NCI-H2171 (cell line): ENCODE measurements at places on chromosomes 4 and X.

DNA sequence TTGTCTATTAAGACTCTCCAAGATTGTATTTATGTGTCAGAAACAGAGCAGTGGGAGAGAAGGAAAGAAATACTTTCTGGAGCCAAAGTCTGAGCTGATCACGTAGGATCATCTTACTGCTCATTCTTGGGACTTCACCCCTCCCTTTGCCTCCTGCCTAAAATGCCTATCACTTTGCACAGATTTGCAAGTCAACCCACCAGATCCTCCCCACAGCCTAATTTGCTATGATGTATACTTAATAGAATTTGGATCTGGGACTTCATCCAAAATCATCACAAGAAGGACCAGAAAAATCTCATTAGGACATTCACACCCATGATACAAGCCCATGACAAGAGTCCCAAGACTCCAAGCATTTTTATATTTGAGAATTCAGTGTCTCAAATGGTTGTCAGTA, 290.2 kb downstream of the FBXW7 start:
- no peak for DNase-seq

GRCh38 chr4:149715822-149716585, 99.6 kb downstream of the IQCM start:
- DNase-seq, result peak; percentile 12

- DNase-seq, result no peak
These were observed 154.2 kb downstream of the RAB28 start for GRCh38 chr4:13329963-13330362.

DNA sequence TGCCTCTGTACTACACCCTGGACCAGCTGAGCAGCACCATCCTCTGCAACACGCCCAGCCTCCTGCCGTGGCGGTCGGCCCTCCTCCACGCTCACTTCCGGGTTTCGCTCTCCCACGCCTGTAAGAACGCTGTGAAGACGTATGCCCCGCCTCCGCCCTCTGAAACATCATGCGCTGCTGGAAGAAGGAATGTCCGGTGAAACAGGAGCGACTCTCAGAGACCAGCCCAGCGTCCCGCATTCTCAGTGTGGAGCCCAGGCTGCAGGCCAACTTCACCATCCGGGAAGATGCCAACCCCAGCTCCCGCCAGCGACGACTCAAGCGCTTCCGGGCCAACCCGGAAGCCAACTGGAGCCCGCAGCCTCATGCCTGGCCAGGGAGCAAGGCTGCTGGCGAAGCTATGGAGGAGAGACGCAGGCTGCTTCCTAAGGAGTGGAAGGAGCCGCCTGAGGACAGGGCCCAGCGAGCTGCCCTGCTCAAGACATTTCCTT, 186.1 kb upstream of the SLITRK2 start:
- DNase-seq, result no peak

- DNase-seq, result no peak
These were observed 65.7 kb upstream of the MAP9 start for GRCh38 chr4:155442267-155443105.

DNA sequence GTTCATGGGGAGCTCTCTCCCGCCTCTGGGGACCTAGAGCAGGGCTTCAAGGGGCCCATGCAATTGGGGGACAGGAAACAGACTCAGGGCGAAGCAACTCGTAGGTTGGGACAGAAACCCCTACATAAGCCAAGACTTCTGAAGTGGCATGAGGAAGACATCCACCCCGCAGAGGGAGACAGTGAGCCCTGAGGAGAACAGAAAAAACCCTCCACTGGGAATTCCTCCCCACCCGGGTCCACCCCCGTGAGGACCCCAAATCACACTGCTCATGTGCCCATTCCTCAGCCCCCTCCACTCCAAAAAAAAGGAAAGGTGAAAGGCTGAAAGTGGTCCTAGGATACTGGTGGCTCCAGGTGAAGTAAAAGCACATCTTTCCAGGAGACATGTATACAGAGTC, 74.0 kb downstream of the CPZ start:
- DNase-seq, result no peak

DNA sequence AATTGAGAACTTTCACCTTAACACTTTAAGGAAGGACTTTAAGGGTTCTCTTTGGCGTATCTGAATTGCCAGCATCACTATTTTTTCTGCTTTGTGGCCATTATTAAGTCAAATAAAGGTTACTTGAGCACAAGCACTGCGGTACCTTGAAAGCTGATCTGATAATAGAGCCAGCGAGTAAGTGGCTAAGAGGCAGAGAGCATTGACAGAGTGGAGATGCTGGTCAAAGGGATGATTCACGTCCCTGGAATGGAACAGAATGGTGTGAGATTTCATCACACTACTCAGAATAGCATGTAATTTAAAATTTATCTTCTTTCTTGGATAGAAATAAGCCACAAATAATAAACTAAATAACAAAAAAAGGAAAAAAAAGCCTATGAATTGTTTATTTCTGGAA, 57.1 kb upstream of the NPFFR2 start:
- DNase-seq, result no peak

GRCh38 chr4:156291317-156291716, 337.7 kb upstream of the CTSO start:
- no peak for DNase-seq

DNA sequence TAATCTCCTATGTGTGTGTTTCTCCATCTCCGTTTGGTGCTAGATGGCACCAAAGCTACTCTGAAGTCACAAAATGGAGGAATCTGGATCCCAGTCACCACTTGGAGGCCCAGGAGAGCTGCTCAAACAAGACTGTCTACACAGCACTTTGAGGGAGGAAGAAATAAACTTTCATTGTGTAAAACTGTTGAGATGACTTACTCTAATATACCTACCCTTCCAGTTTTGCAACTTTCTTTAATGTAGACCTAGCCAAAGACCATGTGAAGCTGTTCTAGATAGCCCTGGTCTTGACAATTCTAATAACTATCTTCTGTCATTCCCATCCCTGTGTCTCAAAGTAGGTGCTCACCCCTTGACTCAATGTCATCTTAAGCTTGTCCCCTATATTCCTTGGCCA, 52.8 kb upstream of the TAB3 start:
- DNase-seq, result no peak

DNA sequence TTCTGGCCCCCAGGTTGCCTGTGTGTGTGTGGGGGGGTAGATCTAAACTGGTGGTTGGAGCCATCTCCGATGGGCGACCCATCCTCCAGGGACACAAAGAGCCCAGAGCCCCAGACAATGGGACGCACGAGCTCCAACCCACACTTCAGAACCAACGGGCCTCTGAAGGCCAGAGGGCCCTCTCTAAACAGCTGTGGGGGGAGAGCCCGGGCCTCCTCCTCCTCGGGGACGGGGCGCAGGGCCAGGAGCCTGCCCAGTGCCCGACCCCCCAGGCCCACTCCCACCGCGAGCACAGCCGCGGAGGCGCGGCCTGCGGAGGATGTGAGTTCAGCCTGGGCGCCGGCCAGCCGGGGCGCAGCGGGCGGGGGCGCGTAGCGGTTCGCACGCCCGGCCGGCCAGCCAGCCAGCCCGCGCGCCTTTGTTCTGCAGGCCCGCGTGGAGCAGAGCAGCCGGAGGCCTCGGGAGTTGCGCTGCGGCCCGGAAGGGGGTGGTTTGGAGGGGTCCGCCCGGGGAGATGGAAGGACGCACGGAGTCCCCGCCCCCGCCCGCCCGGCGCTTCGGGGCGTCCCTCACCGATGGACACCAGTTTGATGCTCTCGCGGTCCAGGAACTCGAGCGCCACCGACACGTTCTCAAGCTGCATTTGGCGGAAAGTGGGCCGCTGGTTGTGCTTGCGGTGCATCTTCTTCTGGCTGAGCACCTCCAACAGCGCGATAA, 4.0 kb downstream of the FLNA start:
- DNase-seq, result no peak

- DNase-seq, result no peak
These were observed 2582.2 kb downstream of the PCDH7 start for GRCh38 chr4:33302321-33302720.

GRCh38 chr4:72209600-72209999, 177.8 kb downstream of the NPFFR2 start:
- DNase-seq, result no peak

GRCh38 chrX:3743801-3744439, 30.5 kb upstream of the PRKX start:
- DNase-seq, result no peak
